ENCODE measurements at places on chromosomes 4 and X.

GRCh38 chrX:87901060-87901459 lies 383.5 kb downstream of the KLHL4 start:
- DNase-seq, result no peak

- no peak for DNase-seq
Observed at GRCh38 chr4:11632025-11632424, 203.3 kb upstream of the HS3ST1 start.

DNA sequence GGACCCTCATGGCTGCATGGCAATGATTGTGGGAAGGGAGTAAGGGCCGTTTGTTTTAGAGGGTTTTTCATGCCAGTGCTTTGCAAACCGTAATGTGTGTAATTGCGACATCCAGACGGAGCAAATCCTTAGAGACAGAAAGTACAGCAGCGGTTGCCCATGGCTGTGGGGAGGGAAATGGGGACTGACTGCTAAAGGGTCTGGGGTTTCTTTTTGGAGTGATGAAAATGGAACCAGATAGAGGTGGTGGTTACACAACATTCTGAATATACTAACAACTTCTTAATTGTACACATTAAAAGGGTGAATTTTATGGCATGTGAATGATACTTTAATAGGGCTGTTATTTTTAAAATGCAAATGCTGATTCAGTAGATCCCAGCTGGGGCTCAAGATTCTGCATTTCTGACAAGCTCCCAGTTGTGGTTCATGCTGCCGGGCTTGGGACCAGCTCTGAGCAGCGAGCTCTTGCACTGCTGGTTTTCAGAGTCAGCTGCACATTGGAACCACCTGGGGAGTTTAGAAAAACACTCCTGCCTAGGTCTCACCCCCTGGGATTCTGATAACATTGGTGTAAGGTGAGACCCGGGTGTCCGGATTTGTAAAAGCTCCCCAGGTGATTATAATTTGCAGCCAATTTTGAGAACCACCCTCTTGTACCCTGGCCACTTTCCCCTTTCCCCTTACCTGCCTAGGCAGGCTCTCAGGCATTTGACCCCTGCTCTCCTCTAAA lies 47.7 kb downstream of the PRPS1 start:
- peak; percentile 35 for DNase-seq

- DNase-seq, result no peak
Observed at GRCh38 chrX:24027985-24028384, 999 bp upstream of the KLHL15 start.

DNA sequence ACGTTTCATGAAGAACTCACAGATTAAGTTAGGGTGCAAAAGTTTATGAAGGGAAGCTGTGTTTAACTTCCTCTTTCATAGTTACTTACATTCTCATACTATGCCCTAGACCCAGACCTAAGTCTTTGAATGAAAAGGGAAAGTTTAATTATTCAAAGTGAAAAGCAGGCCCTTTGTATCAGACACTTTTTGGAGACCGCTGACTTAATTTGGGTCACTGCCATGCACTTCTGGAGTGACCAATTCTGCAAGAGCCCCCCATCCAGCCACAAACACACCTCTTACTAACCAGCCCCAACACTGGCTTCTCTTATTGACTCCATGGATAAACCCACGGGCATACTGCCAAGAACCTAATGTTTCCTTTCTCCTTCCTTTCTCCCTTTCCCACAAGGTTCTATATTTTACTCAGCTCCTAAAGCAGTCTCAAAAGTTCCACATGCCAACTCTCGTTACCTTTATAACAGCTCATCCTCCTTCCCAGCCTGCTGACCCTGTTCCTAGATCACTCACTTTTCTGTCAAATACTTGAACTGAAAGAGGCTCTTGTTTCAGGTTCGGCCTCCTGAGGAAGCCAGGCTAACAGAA lies 34.5 kb downstream of the ABCE1 start:
- DNase-seq, result no peak
